ENCODE measurements at places on chromosomes 2 and 18.

GRCh38 chr2:168515502-168515901 lies 59.4 kb downstream of the CERS6 start:
- no peak for DNase-seq
- H3K4me3 ChIP-seq, result no peak overlapping the region
- H3K4me1 ChIP-seq, result peaks cover 48% of the 10 kb centered on the region
- H3K27ac ChIP-seq, result no peak overlapping the region

DNA sequence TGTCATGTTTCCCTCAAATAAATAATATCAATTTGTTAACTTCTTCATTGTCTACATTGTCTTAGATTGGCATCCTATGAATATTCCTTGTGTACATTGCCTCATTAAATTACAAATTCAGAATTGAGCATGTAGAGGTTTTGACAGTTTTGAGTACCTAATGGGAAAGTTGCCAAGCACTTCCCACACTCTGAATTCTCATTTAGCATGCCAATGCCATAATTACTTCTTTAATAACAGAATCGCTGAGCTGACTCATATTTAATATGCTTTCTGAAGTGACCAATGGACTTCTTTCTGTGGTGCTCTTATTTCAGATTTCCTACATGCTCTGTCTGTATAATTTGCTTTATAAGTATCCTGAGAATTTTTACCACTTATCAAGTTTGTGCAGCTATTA lies 114.4 kb upstream of the NOL4 start:
- no peak overlapping the region for H3K27ac ChIP-seq
- no peak overlapping the region for H3K4me3 ChIP-seq
- no peaks in the 10 kb centered on the region for H3K4me1 ChIP-seq
- H3K36me3 ChIP-seq, result no peaks in the 10 kb centered on the region

- H3K27ac ChIP-seq, result no peak overlapping the region
- no peaks in the 10 kb centered on the region for H3K4me1 ChIP-seq
- DNase-seq, result no peak
- H3K36me3 ChIP-seq, result no peaks in the 10 kb centered on the region
- no peak overlapping the region for H3K4me3 ChIP-seq
Observed at GRCh38 chr2:174827371-174828369, 63.4 kb upstream of the CHRNA1 start.

GRCh38 chr2:60118061-60118460 lies 435.4 kb downstream of the BCL11A start:
- no peaks in the 10 kb centered on the region for H3K27me3 ChIP-seq
- no peak overlapping the region for H3K27ac ChIP-seq
- no peak overlapping the region for H3K4me3 ChIP-seq
- no peak for DNase-seq

DNA sequence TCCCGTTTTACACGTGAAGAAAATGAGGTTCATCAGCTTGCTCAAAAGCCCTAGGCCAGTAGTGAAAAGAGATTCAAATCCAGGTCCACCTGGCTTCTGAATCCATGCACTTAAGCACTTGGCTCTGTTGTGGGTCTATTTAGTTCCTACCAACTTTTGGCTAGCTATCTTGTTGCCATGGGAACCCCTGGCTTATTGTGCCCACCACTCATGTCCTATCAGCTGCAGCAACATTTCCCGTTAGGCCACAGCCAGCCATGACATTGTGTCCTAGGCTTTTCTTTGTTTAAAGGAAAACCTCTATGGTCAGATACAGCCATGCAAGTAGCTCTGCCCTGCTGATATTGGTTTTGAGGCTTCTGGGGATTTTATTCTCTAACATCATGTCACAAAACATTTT lies 49.8 kb downstream of the PLEK start:
- DNase-seq, result no peak
- H3K27me3 ChIP-seq, result no peaks in the 10 kb centered on the region
- peaks cover 57% of the 10 kb centered on the region for H3K4me1 ChIP-seq
- H3K36me3 ChIP-seq, result peaks cover 4% of the 10 kb centered on the region
- H3K4me3 ChIP-seq, result no peak overlapping the region

DNA sequence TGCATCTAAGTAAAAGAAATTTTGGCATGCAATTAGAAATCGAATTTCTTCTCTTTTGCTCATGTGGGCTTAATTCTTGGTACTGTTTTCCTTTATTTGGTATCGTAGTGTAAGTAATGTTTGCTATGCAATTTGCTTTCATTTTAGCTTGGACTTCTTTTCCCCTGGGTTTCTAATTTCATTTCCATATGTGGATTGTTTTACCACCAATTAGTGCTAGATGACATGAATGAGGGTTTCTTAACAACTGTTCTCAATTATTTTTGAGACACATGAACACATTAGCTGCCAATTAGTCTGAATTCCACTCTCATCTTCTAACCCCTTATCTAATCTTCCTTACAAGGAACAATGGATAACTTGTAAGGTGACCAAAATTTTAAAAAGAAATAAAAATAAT lies 1047.2 kb upstream of the PIK3C3 start:
- no peak for DNase-seq
- no peaks in the 10 kb centered on the region for H3K4me1 ChIP-seq

- H3K27me3 ChIP-seq, result no peaks in the 10 kb centered on the region
- DNase-seq, result no peak
- H3K4me3 ChIP-seq, result no peak overlapping the region
- H3K4me1 ChIP-seq, result no peaks in the 10 kb centered on the region
- H3K36me3 ChIP-seq, result no peaks in the 10 kb centered on the region
- no peak overlapping the region for H3K27ac ChIP-seq
Observed at GRCh38 chr18:6954501-6954900, 163.1 kb downstream of the LAMA1 start.

DNA sequence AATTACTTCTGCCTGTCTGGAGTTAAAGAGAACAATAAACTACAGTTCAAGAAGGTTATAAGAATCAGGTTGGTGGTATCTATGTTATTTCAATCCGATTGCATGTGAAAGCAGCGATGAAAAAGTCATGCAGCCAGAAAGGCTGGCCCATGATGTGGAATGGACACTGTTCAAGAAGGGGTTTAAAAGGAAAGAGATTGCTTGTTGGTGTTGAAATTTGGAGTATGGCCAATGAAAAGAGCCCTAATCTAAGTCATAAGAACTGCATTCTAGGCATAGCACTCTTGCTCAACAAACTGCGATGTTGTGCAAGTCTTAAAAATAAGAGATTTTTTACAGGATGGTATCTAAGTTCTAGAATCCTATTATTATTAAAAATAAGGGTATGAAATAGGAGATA lies 61.3 kb downstream of the EFEMP1 start:
- no peaks in the 10 kb centered on the region for H3K27me3 ChIP-seq
- no peak for DNase-seq
- H3K36me3 ChIP-seq, result no peaks in the 10 kb centered on the region
- H3K4me1 ChIP-seq, result no peaks in the 10 kb centered on the region

GRCh38 chr2:96239745-96240264 lies 26.0 kb downstream of the TMEM127 start:
- no peak overlapping the region for H3K27ac ChIP-seq
- no peak overlapping the region for H3K4me3 ChIP-seq
- H3K36me3 ChIP-seq, result peaks cover 27% of the 10 kb centered on the region
- DNase-seq, result no peak
- H3K27me3 ChIP-seq, result no peaks in the 10 kb centered on the region
- peaks cover 37% of the 10 kb centered on the region for H3K4me1 ChIP-seq
